Epithelial cell of esophagus (primary cell): ENCODE measurements at places on chromosomes 11 and 22.

- DNase-seq = no peak
These were observed 3.5 kb downstream of the PHF21B start for GRCh38 chr22:45006111-45006963.

DNA sequence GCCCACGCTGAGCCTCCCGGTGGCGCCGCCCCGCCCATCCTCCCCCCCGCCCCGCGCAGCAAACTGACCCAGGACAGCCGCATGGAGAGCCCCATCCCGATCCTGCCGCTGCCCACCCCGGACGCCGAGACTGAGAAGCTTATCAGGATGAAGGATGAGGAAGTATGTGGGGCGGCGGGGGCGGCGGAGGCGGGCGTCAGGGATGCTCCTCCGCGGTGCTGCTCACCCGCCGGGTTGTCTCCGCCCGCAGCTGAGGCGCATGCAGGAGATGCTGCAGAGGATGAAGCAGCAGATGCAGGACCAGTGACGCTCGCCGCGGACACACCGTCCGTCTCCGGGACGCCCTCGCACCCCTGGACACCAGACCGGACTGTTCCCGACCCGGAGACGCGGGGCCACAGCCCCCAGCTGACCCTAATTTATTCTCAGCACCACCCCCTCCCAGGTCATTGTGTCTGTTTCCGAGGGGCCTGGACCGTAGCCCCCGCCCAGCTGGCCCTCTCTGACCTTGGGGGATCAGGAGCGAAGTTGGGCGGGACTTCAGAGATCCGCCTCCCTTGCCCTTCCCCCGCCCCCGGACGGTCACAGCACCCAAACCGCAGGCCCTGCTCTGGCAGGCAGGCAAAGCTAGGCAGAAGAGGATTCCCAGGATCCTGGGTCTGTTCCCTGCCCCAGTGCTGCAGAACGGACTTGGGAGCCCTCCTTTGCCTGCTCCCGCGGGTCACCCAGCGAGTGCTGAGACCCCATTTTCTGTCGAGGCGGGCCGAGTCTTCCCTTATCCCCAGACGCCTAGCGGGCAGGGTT, 959 bp upstream of the GP1BB start:
- no peak for DNase-seq

- DNase-seq = peak; percentile 71
These were observed 1.0 kb downstream of the ARHGAP8 start for GRCh38 chr22:44753189-44754042.

GRCh38 chr11:44018829-44019228, 29.0 kb upstream of the ACCSL start:
- no peak for DNase-seq

DNA sequence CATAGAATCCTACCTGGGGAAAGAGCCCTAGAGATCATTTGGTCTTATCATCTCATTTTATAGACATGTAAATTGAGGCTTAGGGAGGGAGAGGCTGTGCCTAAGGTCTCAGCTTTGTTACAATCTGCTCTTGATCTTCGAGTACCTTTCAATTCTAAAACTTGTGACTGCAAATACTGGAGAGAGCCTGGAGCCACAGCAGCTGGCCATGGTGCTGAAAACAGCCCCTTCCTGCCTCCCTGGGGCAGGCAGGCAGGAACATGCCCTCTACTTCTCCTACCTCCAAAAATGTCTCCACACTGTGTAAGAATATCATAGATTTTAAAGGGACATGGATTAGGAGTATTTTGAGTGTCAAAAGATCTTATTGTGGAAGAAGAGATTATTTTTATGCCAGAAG, 52.2 kb downstream of the C22orf42 start:
- DNase-seq = peak; percentile 61

GRCh38 chr11:27865105-27865504, 164.8 kb upstream of the BDNF start:
- no peak for DNase-seq

DNA sequence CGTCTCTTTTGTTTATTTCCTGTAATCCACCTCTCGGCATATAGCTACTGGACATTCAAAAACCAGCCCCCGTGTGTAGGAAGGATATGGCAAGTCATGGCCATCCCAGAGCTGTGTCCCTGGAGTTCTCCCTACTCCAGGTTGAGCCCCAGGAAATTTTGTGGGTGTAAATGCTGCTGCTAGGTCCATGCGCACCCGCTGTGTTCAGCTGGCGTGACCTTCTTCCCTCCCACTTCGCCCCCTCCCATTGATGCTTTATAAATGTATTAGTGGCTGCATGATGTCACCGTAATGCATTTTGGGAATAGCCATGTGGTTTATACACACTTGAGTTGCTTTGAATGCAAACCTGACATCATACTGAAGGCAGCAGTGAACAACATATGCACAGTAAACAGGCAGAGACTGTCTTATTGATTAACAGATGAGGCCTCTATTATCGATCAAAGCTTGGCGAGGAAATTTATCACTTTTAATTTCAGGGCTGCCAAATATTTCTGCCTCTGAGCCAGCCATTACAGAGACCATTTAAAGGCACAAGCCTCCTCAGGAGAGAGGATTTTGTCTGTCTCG, 113.6 kb upstream of the NNMT start:
- no peak for DNase-seq
